ENCODE measurements at places on chromosomes 7 and 10. TPM values are rescaled to one million over a fixed set of nuclear protein-coding genes. Genes with fewer than 3 reads are reported as not detected.

DNA sequence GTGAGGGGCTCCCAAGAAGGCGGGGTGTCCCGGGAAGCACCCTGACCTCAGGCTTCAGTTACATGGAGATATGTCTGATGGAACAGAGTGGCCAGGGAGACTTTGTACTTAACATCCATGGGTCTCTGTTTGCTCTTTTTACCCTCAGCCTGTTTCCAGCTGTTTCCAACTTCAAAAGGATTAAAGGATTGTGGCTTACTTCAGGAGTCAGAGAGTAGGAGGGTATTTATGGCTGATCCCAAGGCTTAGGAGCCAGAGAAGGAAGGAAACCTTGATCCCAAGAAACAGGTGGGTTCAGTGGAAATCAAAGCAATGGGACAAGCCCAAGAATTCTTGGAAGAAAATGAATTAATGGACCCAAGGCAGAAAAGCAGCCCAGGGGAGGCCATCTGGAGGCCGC lies 37.7 kb upstream of the ZNF438 start:
- no peak overlapping the region for H3K4me3 ChIP-seq
- H3K27ac ChIP-seq = no peak overlapping the region
- no peaks in the 10 kb centered on the region for H3K27me3 ChIP-seq
- DNase-seq = peak; percentile 45
- no peaks in the 10 kb centered on the region for H3K36me3 ChIP-seq
- H3K4me1 ChIP-seq = peaks cover 15% of the 10 kb centered on the region

DNA sequence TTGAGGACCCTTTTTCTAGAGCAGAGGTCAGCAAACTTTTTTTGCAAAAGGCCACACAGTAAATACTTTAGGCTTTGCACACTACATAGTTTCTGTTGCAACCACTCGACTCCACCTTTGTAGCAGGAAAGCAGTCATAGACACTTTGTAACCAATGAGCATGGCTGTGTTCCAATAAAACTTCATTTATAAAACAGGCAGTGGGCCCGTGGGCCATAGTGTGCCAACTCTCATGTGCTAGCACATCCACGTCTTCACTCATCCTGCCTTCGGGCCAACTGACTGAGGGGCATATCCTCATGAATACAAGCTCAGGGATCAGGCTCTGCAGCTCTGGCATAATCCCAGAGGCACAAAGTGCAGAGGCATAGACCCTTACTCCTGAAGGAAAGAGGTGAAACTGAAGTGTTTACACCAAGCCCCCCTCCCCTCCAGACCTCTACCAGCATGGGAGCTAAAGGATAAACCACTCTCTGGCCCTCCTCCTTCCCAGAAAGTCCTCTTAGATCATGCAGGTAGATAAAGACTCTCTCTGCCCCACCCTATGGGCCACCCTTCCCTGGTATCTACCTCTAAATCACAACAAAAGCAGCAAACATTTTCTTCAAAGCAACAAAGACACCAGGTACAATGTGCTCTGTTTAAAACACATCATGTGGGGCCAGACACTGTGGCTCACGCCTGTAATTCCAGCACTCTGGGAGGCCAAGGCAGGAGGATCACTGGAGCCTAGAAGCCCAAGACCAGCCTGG lies 71.0 kb downstream of the DLG5 start:
- no peaks in the 10 kb centered on the region for H3K36me3 ChIP-seq
- H3K27me3 ChIP-seq = no peaks in the 10 kb centered on the region
- H3K4me3 ChIP-seq = no peak overlapping the region
- DNase-seq = no peak

GRCh38 chr7:93194386-93194785 lies 31.9 kb downstream of the HEPACAM2 start:
- H3K36me3 ChIP-seq = no peaks in the 10 kb centered on the region
- no peak for DNase-seq
- peaks cover 74% of the 10 kb centered on the region for H3K27me3 ChIP-seq
- no peak overlapping the region for H3K4me3 ChIP-seq
- H3K27ac ChIP-seq = no peak overlapping the region

GRCh38 chr10:93392121-93392520 lies 90.0 kb downstream of the MYOF start:
- H3K27ac ChIP-seq = no peak overlapping the region
- H3K4me1 ChIP-seq = no peaks in the 10 kb centered on the region
- no peaks in the 10 kb centered on the region for H3K27me3 ChIP-seq

- H3K4me3 ChIP-seq = no peak overlapping the region
- H3K4me1 ChIP-seq = no peaks in the 10 kb centered on the region
- no peak for DNase-seq
- H3K36me3 ChIP-seq = no peaks in the 10 kb centered on the region
Observed at GRCh38 chr10:96228408-96228994, 42.9 kb downstream of the BLNK start.

- no peak for DNase-seq
- no peak overlapping the region for H3K27ac ChIP-seq
- H3K36me3 ChIP-seq = no peaks in the 10 kb centered on the region
Observed at GRCh38 chr10:77493851-77494261, 143.8 kb downstream of the KCNMA1 start.

DNA sequence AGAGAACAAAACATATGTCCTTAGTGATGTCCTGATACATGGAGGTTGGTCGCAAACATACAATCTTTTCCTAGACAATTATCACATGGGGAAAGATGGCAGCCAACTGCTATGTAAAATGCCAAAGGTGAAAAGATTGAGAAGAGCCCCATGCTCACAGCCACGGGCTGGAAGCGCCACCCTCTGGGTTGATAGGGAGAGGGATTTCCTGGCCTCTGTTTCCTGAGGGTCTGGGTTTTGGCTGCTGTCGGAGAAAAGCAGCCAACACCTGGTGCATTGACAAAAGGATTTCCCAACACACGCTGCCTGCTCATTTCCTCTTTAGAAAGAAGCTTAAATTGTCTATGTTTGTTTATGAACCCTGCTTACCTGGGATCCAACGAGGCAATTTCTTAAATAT lies 43.8 kb downstream of the ITIH5 start:
- H3K27me3 ChIP-seq = no peaks in the 10 kb centered on the region
- H3K36me3 ChIP-seq = no peaks in the 10 kb centered on the region
- DNase-seq = peak; percentile 60
- no peak overlapping the region for H3K4me3 ChIP-seq
- H3K4me1 ChIP-seq = no peaks in the 10 kb centered on the region

- peaks cover 8% of the 10 kb centered on the region for H3K4me1 ChIP-seq
- no peaks in the 10 kb centered on the region for H3K36me3 ChIP-seq
- no peak overlapping the region for H3K4me3 ChIP-seq
Observed at GRCh38 chr10:113443141-113443925, 109.5 kb upstream of the HABP2 start.

GRCh38 chr10:96548589-96548988 lies 34.9 kb upstream of the TLL2 start:
- H3K4me1 ChIP-seq = no peaks in the 10 kb centered on the region
- no peak overlapping the region for H3K4me3 ChIP-seq
- peaks cover 17% of the 10 kb centered on the region for H3K36me3 ChIP-seq
- no peaks in the 10 kb centered on the region for H3K27me3 ChIP-seq
- no peak for DNase-seq

- H3K4me1 ChIP-seq = peaks cover 6% of the 10 kb centered on the region
- no peak overlapping the region for H3K4me3 ChIP-seq
- H3K27me3 ChIP-seq = no peaks in the 10 kb centered on the region
- no peak overlapping the region for H3K27ac ChIP-seq
Observed at GRCh38 chr10:13068071-13068470, 31.9 kb upstream of the OPTN start.

GRCh38 chr7:33707427-33707826 lies 197.9 kb upstream of the BMPER start:
- no peak overlapping the region for H3K4me3 ChIP-seq
- peaks cover 42% of the 10 kb centered on the region for H3K4me1 ChIP-seq
- peaks cover 3% of the 10 kb centered on the region for H3K36me3 ChIP-seq
- H3K27me3 ChIP-seq = peaks cover 15% of the 10 kb centered on the region
- DNase-seq = no peak

GRCh38 chr10:102001435-102002068 lies 54.4 kb downstream of the ARMH3 start:
- H3K27me3 ChIP-seq = no peaks in the 10 kb centered on the region
- peak overlapping the region; percentile 75 for H3K27ac ChIP-seq
- peak; percentile 66 for DNase-seq
- peaks cover 14% of the 10 kb centered on the region for H3K4me1 ChIP-seq
- H3K4me3 ChIP-seq = no peak overlapping the region

DNA sequence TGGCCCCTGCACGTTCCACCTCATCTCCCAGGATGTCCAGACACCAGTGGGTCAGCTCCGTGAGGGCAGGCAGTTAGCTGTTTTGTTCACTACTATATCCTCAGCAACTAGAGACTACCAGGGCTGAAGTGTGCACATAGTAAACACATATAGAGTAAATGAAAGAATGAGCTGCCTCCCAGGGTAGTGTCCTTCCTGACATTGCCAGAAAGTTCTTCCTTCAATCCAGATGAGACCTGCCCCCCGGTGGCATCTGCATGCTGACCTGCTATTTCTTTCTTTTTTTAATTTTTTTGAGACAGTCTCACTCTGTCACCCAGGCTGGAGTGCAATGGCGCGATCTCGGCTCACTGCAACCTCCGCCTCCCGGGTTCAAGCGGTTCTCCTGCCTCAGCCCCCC lies 14.0 kb upstream of the ARPC1A start:
- H3K27ac ChIP-seq = no peak overlapping the region
- H3K27me3 ChIP-seq = no peaks in the 10 kb centered on the region
- H3K36me3 ChIP-seq = no peaks in the 10 kb centered on the region
- no peaks in the 10 kb centered on the region for H3K4me1 ChIP-seq

DNA sequence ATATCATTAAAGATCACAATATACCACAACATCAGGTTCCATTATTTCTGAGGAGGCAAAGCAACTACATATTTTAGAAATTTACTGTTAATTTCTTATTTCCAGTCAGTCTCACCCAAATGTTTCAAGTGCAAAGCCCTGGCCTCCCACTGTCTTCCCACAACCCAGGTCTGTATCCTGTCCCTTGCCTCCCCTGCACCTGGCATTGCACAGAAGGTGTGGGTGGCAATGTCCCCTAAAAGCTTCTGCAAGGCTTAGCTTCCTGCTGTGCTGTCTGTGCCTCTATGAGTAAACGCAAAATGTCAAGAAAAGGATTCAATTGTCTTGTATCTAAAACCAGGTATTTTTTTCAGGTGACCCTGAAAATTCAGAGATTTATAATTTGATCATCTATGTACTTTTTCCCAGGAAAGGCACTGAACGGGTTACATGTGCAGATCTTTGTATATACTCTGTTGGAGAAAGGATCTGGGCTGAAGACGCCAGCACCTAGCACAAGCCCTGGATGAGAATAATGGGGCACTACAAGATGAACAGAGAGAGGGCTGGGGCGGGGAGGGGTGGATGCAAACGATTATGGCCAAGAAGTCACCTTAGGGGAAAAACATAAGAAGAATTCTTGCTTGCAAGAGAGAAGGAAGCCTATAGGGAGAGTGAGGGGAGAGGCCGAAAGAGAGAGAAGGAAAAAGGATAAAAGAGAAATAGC lies 3.1 kb upstream of the ANTXRL start:
- H3K27me3 ChIP-seq = peaks cover 94% of the 10 kb centered on the region
- peaks cover 7% of the 10 kb centered on the region for H3K4me1 ChIP-seq
- DNase-seq = no peak
- no peak overlapping the region for H3K4me3 ChIP-seq
- no peak overlapping the region for H3K27ac ChIP-seq

GRCh38 chr10:110528224-110528996 lies 30.7 kb downstream of the DUSP5 start:
- DNase-seq = no peak
- peaks cover 19% of the 10 kb centered on the region for H3K4me1 ChIP-seq
- no peak overlapping the region for H3K27ac ChIP-seq
- no peaks in the 10 kb centered on the region for H3K27me3 ChIP-seq
- H3K36me3 ChIP-seq = no peaks in the 10 kb centered on the region
- H3K4me3 ChIP-seq = no peak overlapping the region

DNA sequence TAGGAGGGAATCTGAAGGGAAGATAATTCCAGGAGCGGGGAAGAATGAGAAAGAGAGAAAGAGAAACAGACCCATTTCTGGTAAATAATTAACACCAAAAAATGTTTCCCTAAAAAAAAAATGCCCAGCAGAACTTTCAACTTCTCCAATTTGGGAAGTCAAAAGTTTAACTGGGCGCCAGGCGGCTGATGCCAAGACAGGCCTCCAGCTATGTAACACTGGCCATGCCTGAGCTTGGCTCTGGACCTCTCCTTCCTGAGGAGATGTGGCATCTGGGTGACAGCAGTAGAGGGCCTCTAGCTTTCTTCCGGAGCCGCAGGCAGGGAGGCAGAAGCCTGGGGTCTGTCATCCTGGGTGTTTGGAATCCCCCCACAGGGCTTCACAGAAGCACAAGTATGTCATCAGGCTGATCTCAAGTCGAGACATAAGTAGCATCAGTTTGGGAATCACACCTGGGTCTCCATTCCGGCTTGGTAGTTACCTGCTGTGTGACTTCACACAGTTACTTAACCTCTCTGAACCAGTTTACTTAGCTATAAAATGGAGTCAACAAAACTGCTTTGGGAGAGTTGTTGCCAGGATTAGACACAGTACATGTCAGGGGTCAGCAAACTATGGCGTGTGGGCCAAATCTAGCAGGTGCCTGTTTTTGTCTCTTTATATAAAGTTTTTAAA lies 50.5 kb upstream of the TCF7L2 start:
- no peaks in the 10 kb centered on the region for H3K36me3 ChIP-seq
- peaks cover 21% of the 10 kb centered on the region for H3K4me1 ChIP-seq
- H3K27ac ChIP-seq = peak overlapping the region; percentile 59
- DNase-seq = peak; percentile 14
- H3K4me3 ChIP-seq = peak overlapping the region; percentile 34
- H3K27me3 ChIP-seq = no peaks in the 10 kb centered on the region

- H3K4me1 ChIP-seq = no peaks in the 10 kb centered on the region
- H3K36me3 ChIP-seq = peaks cover 10% of the 10 kb centered on the region
- no peaks in the 10 kb centered on the region for H3K27me3 ChIP-seq
- no peak overlapping the region for H3K27ac ChIP-seq
- no peak overlapping the region for H3K4me3 ChIP-seq
Observed at GRCh38 chr7:140333223-140333622, 65.1 kb downstream of the SLC37A3 start.

DNA sequence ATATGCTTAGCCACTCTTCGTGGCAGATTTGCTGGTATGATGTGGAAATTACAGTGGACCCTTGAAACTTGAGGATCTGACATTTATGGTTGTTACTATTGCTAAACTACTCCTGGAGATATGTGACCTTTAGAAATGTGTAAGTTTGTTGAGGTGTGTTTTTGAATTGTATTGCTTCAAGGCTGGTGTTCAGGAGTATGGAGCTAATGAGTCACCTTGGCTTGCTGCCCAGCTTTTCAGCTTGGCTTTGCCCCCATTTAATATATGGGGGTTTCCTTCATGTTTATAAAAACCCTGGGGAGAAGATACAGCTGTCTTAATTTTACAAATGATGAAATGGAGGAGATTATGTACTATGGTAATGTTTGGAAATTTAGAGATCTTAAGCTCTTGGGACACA lies 11.6 kb downstream of the HBP1 start:
- H3K4me3 ChIP-seq = no peak overlapping the region
- no peak overlapping the region for H3K27ac ChIP-seq
- H3K27me3 ChIP-seq = no peaks in the 10 kb centered on the region
- DNase-seq = no peak

- no peak overlapping the region for H3K27ac ChIP-seq
- DNase-seq = no peak
- H3K27me3 ChIP-seq = no peaks in the 10 kb centered on the region
- H3K36me3 ChIP-seq = no peaks in the 10 kb centered on the region
- no peaks in the 10 kb centered on the region for H3K4me1 ChIP-seq
- H3K4me3 ChIP-seq = no peak overlapping the region
Observed at GRCh38 chr10:30398788-30399187, 35.2 kb upstream of the MAP3K8 start.

- peaks cover 3% of the 10 kb centered on the region for H3K4me1 ChIP-seq
- H3K27ac ChIP-seq = no peak overlapping the region
- peak; percentile 19 for DNase-seq
- H3K4me3 ChIP-seq = peak overlapping the region; percentile 84
- no peaks in the 10 kb centered on the region for H3K27me3 ChIP-seq
Observed at GRCh38 chr7:30771880-30772425, 736 bp downstream of the MINDY4 start.

The ATP6V0E2 gene
- total RNA-seq = 14.6 TPM

The CHCHD2 gene
- total RNA-seq = 70.5 TPM

The DPP6 gene
- total RNA-seq = 0.90 TPM

The ANKRD1 gene
- total RNA-seq = 0.09 TPM

The MAT1A gene
- total RNA-seq = not detected

The ADARB2 gene
- 0.99 TPM for total RNA-seq

The FBH1 gene
- 59.6 TPM for total RNA-seq

Data from neural progenitor cell (in vitro differentiated cells).